ENCODE measurements at places on chromosomes 16 and 17.

GRCh38 chr16:57273359-57273758 is 11.1 kb downstream of the PLLP start:
- DNase-seq = no peak

DNA sequence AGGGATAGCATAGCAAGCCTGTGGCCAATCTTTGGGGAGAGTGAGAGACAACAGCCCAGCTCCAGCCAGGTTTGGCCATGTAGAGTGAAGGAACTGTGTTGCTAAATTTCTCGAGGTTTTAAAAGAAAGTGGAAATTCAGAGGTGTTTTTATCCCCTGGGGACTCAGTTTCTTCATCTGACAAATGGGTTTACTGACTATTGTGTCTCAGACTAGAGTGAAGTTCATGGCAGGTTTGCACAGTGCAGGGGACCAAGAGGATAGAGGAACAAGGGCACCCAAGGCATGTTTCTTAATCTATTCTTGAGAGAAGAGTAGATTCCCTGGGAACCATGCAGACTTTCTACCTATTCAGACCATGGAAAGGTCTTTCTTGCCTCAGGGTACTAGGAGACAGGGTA is 555.8 kb upstream of the C16orf82 start:
- DNase-seq = no peak

- no peak for DNase-seq
Measured at GRCh38 chr16:30414159-30414558, 6.8 kb downstream of the ZNF771 start.

DNA sequence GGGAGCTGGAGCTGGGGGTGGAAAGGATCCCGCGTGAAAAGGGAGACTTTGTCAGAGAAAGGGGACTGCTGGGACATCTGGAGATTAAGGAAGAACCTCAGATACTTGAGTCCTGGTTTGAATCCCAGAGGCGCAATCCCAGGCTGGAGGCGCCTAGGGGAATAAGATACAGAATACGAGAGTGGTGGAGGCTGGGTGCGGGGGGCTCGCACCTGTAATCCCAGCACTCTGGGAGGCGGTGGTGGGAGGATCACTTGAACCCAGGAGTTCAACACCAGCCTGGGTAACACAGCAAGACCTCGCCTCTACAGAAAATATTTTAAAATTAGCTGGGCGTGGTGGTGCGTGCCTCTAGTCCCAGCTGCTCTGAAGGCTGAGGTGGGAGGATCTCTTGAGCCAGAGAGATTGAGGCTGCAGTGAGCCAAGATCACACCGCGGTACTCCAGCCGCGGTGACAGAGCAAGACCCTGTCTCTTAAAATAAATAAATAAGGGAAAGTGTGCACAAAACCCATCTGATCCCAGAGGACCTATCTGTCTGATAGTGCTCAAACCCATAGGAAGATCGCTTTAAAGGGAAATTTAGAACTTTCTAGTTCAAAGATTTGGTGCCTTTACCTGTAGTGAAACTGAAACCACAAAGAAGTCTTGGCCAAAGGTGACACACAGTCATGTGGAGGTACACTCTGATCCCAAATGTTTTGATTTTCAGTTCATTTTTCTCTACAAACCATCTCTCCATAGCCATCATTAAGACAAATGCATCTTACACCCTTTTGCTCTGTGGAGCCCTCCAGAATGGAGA is 617 bp upstream of the SCRN2 start:
- no peak for DNase-seq

GRCh38 chr17:4543557-4544026 is 11.6 kb downstream of the MYBBP1A start:
- no peak for DNase-seq

DNA sequence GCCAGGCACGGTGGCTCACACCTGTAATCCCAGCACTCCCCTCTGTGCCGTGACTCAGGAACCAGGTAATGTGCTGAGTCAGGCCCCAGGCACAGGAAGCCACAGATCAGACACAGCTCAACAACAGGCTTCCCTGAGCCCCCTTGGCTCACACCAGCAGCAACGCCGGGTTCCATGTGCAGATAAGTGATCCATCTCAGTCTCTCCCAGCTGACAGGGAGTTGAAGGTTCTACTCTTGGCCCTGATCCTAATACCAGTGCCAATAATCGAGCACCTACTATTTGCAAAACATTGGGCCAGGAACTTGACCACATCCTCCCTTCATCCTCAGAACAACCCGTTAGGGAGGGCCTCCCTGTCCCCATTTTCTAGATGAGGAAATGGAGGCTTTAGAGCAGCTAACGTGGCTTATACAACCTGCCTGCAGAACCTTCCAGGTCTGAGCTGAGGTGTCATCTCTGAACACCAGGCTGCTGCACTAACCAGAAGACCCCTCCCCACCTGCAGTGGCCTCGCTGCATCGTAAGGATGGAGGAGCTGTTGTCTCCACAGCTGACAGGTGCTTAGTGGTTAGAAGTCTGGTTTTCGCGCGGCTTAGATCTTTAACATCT is 64.8 kb upstream of the AMZ2 start:
- no peak for DNase-seq

DNA sequence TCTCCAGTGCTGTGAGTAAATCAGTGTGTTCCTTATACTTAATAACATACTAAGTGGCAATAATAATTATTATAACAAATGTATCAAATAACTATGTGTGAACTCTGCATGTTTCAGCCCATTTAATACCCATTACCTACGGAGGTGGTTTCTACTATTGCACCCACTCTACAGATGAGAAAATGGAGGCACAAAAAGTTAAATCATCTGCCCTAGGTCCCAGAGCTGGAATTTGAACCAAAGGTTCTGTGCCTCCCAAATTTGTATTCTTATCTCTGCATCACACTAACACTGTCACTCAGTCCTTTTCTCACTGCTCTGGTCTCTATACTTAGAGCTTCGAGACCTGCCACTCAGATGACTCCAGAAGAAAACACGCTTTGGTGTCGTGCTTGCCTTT is 417.0 kb downstream of the MAF start:
- no peak for DNase-seq

GRCh38 chr16:25996052-25996451 is 304.3 kb downstream of the HS3ST4 start:
- no peak for DNase-seq

- no peak for DNase-seq
Measured at GRCh38 chr16:86962259-86962658, 354.9 kb downstream of the C16orf95 start.

DNA sequence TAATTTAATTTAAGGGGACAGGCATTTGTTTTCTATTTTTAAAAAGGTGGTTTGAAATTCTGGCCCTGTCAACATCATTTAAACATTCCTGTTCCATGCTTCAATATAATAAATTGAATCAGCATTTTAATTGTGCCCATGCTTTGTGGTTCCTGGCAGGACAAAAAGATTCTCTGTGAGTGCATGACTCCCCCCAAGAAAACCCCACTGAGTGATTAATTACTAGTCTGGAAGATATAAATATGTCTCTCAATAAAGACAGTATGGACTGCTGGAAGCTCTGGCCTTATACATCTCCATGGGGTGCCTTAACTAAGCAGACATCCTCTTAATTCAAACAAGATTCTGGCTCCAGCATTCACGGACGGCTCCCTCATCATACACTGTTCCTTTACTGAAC is 95.0 kb upstream of the PSMD7 start:
- DNase-seq = no peak

DNA sequence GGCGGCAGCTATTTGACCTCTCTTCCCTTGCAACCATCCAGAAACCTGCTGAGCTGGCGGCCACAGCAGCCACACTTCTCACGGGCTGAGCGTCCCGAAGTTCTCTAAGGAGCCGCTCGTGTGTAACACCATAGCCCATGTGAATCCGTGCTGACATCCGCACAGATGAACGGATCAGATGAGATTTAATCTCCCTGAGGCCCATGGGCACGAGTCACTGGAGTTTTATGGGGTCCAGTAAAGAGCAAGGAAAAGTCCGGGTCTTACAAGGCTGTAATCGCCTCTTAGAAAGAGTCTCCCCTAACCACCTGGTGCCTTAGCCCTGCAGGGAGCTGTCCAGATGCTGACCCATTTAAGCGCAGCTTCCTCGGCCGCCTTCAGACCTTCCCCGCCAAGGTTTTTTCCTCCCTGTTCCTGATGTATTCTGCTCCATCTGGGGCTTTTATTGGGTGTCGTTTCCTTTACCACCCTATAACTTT is 5.5 kb upstream of the CACNG5 start:
- DNase-seq = no peak

GRCh38 chr16:82031116-82032084 is 3.7 kb upstream of the HSD17B2 start:
- no peak for DNase-seq

DNA sequence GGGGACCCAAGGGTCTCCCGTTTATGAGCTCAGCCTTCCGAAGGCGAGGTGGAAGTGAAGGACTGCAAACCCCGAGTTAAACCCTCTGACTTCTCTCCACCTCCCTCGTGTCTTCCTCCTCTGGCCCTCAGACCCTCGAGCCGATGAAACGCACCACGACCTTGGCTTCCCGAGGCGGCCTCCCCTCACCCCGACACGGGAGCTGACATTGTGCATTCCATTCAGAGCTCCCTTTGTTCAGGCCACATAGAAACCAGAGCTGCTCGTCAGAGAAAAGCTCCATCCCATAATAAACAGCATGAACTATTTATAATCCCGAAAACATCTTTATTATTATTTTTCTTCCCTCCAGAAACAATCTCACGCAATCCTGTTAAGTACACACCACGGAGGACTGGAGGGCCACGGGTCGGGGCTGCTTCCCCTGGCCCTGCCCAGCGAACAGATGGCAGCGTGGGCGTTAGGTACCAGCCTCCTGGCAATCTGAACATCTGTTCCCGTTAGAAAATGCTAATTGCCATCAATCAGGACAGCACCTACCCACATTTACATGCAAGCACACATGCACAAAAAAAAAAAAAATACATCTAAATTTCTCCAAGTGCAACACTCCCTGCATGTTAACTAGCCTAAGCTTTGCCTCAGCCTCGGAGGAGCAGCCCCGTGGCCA is 145.7 kb downstream of the RBFOX3 start:
- DNase-seq = no peak

Measured in activated gamma-delta T cell (primary cell).